ENCODE measurements at places on chromosomes 4 and X.

GRCh38 chrX:6505960-6506359 lies 29.0 kb downstream of the VCX3A start:
- DNase-seq: no peak

DNA sequence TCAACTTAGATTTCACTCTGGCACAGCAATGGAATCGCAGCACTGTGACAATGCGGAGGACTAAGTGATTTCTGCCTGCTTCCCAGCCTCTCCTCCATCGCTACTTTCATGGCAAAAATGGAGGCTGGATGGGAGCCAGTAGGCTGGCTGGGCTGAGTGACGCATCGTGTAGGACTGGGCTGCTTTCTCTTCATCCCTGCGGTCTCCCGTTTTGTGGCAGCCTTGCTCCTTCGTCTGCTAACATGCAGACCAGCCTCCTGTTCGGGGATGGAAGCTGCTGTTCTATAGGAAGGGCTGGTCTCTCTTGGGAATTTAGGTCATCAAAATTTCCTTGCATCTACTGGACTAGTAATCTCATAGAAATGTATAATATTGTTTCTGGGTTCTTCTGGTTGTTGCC lies 15.8 kb upstream of the RGS12 start:
- no peak for DNase-seq

DNA sequence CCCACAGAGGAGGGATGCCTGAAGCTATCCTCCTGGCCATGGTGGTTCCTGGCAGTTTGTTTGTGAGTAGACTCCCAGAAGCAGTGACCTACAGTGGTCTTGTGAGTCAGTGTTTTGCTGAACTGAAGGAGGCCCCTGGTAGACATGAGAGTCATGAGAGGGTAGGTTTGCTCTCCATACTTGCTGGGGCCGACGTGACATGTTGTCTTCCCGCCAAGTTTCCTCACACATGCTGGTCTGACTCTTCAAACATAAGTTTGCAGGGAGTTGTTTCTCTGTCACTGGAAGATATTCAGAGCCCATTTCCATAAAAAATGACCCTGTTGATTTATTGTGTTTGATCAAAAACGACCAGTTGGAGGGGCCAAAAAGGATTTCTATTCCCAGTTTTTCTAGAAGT lies 131.1 kb upstream of the SCML1 start:
- DNase-seq: no peak

GRCh38 chr4:8847331-8847730 lies 24.3 kb downstream of the HMX1 start:
- no peak for DNase-seq

DNA sequence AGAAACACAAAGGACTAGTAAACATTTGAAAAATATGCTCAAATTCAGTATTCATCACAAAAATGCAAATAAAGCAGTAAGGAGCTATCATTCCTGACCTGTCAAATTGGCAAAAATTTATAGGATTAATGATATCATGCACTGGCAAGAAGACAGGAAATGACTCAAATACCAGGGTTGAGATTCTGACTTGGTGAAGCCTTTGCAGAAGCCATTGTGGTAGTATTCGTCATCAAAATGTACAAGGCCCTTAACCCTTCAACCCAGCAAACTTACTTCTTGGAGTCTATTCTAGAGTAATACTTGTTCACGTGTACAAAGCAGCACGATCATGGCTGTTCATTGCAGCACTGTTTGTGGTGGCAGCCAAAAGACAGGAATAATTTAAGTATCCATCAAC lies 132.4 kb downstream of the ENOX2 start:
- DNase-seq: no peak

DNA sequence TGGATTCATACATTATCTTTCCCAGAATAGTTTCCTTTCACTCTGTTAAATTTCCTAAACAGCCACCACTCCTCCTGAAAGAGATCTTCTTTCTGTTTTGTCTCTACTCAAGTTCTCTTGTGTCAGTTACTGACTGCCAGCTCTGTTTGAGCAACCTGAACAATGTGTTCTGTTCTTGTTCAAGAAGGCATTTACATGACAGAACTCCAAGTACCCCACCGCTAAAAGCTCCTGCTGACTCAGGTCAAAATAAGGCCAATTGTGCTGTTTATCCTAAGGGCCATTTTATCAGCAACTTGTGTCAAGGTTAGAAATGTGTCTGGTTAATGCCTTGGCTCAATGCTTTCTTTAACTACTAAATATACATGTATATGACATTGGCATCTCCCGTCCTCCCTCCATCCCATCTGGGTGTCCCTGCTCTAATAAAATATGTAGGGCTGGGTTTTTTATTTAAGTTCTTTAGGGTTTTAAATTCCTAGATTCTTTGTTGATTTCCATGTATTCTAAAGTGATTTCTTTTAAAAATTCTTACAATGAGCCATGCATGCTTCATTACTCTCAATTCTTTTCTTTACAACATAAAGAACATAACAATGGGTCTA lies 144.3 kb upstream of the PAQR3 start:
- no peak for DNase-seq

- no peak for DNase-seq
Measured at GRCh38 chr4:7429601-7430078, 5.1 kb downstream of the PSAPL1 start.

All from omental fat pad (tissue), 4 donors.